ENCODE measurements at places on chromosomes 6 and 20.

DNA sequence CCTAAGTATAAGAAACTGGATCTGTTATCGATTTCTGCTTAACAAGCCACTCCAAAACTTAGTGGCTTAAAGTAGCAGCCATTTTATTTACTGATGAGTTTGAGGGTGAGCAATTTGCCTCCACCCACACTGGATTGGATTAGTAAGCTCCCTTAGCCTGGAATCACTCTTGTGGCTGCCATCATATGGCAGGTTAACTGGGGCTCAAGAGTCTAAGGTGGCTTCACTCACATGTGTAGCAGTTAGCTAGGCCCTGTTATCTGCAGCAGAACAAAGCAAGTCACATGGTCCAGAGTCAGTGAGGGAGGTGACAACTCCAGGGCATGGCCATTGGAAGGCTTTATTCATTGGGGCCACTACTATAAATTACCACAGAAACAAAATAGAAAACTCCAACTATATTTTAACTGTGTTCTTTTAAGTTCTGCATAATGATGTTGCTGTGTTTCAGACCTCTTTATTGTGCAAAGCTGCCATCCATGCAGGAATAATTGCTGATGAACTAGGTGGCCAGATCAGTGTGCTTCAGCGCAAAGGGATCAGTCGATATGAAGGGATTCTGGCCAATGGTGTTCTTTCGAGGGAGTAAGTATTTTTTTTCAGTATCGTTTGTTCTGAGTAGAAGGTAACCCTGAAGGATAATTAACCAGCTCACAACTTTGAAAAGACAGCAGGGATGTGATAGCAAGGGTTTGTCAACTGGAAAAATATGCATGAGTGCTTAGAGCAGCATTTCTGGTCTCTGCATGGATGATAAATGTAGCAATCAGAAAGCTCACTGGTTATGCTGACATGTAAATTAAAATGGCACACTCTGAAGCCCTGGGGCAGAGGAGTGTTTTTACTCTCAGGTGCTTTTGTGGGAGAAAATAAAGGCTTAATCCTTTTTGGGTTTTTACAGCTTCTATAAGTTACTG, 49.6 kb downstream of the DCBLD1 start:
- H3K4me3 ChIP-seq: no peak overlapping the region
- H3K27ac ChIP-seq: no peak overlapping the region
- DNase-seq: no peak
- H3K36me3 ChIP-seq: no peaks in the 10 kb centered on the region

GRCh38 chr6:99951016-99951805, 42.8 kb downstream of the MCHR2 start:
- H3K4me1 ChIP-seq: no peaks in the 10 kb centered on the region
- H3K4me3 ChIP-seq: no peak overlapping the region
- no peak for DNase-seq
- H3K27ac ChIP-seq: no peak overlapping the region
- H3K36me3 ChIP-seq: no peaks in the 10 kb centered on the region
- no peaks in the 10 kb centered on the region for H3K27me3 ChIP-seq

DNA sequence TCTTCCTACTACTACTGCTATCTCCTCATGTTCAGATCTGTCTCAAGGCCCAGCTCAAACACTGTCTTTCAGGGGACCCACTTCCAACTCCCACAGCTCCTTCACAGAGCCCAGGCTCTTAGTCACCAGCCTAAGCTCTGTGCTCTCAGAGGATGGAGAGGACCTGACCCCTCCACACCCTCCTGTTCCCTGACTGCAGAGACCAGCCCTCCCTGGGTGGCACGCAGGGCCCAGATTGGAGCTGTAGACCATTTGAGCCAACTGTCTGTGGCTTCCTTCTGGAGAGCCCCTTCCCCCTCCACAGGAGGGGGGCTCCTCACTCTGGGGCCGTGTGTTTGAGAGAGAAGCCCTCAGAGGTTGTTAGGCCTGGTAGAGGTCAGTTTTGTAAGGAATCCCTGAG, 9.8 kb downstream of the SNPH start:
- no peak overlapping the region for H3K4me3 ChIP-seq
- H3K4me1 ChIP-seq: no peaks in the 10 kb centered on the region
- DNase-seq: no peak
- no peaks in the 10 kb centered on the region for H3K36me3 ChIP-seq
- H3K27ac ChIP-seq: no peak overlapping the region

DNA sequence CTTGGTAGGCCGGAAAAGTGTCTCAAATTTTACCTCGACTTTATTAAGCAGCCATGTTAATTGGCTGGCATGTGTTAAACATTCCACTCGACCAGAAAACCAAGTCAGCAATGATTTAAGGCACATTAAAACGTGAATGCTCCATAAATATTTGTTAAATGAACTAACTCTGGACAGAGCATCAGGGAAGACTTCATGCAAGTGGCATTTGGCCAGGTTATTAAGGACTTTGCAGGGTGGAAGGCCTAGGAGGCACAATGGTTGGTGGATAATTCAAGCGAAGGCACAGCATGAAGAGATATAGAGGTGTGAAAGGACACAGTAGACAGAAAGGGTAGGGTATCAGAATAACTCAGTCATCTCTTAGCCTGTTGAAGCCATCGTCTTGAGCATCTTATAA, 23.0 kb downstream of the ELOVL5 start:
- no peak overlapping the region for H3K27ac ChIP-seq
- peaks cover 47% of the 10 kb centered on the region for H3K4me1 ChIP-seq
- no peaks in the 10 kb centered on the region for H3K27me3 ChIP-seq
- DNase-seq: no peak
- no peak overlapping the region for H3K4me3 ChIP-seq
- peaks cover 28% of the 10 kb centered on the region for H3K36me3 ChIP-seq

GRCh38 chr6:43900560-43900915, 130.5 kb downstream of the VEGFA start:
- H3K36me3 ChIP-seq: no peaks in the 10 kb centered on the region
- H3K27me3 ChIP-seq: peaks cover 9% of the 10 kb centered on the region
- H3K4me1 ChIP-seq: peaks cover 5% of the 10 kb centered on the region
- DNase-seq: no peak
- no peak overlapping the region for H3K4me3 ChIP-seq

- no peak overlapping the region for H3K4me3 ChIP-seq
- peaks cover 2% of the 10 kb centered on the region for H3K4me1 ChIP-seq
- H3K27me3 ChIP-seq: peaks cover 17% of the 10 kb centered on the region
- DNase-seq: no peak
Observed at GRCh38 chr6:33061987-33062386, 11.5 kb downstream of the HLA-DPA1 start.

DNA sequence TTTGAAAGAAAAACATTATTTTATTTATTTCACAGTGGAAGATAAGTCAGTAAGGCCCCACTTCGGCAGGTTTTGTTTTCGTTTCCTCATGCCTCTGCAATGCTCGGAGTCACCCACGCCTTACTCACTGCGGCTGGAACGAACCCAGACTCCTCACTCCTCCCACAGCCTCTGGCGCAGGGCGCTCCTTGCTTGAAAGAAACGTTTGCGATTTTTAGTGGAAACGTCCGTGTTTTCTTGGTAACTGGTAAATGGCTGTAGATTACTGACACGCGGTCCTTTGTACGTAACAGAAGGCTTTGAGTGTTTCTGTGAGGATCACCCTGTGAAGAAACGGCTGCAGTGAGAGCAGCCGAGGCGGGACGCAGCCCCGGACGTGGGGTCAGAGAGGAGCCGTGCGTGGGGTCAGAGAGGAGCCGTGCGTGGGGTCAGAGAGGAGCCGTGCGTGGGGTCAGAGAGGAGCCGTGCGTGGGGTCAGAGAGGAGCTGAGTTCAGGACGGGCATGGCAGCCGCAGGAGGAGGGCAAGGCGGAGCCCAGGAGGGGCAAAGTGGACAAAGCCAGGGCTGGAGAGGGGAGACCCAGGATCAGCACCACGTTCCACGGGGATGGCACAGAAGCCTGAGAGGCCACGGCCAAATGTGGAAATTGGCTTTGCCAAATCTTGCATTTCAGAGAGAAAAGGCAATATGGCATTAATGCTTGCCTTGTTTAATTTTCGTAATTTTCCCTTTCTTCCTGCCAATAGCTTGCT, 198.6 kb upstream of the THBS2 start:
- DNase-seq: no peak
- H3K27me3 ChIP-seq: no peaks in the 10 kb centered on the region
- no peaks in the 10 kb centered on the region for H3K4me1 ChIP-seq
- H3K4me3 ChIP-seq: no peak overlapping the region

Data from activated T-helper 2 cell treated with anti-CD3 and anti-CD28 coated beads, Interferon-gamma antibody, Interleukin-2, Interleukin-4, amounts not matched to agents 10 μg/mL and 5 μg/mL and 100 μg/mL, durations not matched to agents 14 hours and 24 hours and 36 hours (primary cell).